Activated CD8-positive, alpha-beta memory T cell treated with anti-CD3 and anti-CD28 coated beads for 48 hours (primary cell): ENCODE measurements at places on chromosomes 12 and 14.
A peak's percentile ranks its signal among the peaks of the same experiment; 100 is the strongest.

DNA sequence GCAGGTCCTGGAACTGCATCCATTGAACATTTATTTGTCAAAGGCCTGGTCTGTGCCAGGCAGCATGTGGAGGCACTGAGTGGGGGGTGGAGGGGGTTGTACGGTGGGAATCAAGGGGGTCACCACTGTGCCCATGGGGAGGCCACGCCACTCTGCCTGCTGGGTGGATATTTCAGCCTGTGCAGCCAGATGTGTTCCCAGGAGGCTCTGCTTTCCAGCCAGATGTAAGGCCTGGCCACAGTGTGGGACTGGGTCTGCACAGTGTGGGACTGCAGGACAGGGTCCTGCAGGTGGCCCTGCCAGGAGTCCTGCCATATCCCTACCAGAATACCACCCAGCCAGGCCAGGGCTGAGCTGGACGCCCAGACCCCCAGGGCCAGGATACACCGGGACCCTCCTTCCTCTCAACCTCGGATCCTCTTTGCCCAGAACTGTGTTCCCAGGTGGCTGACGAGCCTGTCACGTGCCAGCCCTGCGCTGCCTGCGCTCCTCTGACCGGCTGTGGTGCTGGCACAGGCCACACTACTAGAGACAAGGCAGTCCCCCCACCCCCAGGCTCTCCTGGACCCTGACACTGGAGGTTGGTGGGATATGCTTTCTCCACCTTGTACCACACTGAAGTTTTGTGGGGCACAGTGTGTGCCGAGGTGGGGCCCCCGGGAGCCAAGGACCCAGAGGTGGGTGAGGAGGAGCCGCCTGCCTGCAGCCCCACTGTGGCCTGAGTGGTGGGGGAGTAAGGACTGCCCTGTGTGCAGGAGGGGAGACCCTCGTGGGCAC lies 17.5 kb downstream of the XRCC3 start:
- DNase-seq = no peak

DNA sequence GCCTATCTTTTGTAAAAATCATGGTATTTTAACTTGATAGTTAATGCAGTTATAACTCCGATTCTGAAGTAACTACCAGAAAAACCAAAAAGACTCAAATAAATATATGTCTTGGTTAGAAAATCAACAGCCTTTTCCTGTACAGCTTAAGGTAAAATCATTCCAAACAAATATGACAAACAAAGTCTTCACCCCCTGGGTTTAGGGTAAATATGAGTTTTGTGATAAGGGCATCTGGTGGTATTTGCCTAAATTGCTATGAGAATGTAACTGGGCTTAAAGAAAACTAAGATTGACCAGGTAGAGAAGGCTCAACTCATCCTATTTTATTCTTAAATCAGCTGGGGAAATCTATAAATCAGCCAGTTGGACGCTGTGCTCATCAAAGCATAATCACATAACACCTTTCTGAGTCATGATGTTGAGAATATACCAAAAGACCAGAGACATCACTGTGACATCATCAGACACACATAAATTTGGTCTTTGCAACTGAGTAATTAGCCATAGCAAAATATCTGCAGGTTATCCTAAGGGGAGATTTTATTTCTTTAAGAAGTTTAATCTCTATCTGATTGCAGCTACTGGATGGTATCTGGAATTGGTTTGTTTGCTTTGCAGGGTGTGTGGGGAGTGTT lies 133.9 kb downstream of the STXBP6 start:
- no peak for DNase-seq

DNA sequence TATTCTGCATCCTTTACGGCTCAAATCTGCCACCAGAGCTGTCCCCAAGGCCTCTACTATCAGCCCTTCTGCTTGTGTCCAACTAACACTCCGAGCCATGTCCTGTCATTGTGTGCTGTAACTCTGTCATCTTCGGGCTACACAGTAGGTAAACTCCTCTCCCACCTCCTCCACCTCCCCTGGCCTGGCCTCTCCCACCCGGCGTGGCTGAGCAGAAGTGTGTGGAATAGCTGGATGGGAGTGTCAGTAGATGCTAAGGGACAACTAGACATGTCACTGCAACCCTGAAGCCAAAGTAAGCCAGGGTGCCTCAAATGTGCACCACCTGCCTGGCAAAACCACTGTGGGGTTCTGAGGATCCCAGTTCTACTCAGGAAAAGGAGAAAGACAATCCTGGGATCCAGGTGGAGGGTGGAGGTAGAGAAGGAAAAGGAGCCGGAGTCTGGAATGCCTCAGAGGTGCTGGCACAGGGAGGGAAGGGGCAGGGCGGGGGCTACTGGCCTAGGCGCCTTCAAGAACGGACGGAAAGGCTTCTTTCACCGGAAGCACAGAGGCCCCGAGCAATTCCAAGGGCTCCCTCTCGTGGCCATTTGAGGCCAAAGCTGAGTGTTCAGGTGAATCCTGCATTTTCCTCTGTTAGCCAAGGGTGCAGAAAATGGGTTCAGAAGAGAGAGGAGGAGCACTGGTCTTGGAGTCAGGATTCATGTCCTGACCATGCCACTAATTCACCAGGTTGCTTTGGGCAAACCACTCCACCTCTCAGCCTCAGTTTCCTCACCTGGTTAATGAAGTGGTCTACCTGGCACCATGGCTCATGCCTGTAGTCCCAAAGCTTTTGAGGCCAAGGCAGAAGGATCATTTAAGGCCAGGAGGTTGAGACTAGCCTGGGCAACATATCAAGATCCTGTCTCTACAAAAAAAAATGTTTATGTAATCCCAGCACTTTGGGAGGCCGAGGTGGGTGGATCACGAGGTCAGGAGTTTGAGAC lies 20.5 kb upstream of the FAM181A start:
- peak; percentile 34 for DNase-seq

GRCh38 chr12:110578694-110579534 lies 4.2 kb downstream of the PPTC7 start:
- DNase-seq = no peak

- DNase-seq = peak; percentile 24
These were observed at the start of gene NID2 for GRCh38 chr14:52068615-52069306. Gene NID2 (minus strand): TSS chr14:52069059. CDS start chr14:52068994, 65 bp downstream.

GRCh38 chr14:100557658-100558057 lies 29.6 kb downstream of the BEGAIN start:
- no peak for DNase-seq

- DNase-seq = no peak
These were observed 91.3 kb upstream of the PLEKHA5 start for GRCh38 chr12:19038209-19038608.

DNA sequence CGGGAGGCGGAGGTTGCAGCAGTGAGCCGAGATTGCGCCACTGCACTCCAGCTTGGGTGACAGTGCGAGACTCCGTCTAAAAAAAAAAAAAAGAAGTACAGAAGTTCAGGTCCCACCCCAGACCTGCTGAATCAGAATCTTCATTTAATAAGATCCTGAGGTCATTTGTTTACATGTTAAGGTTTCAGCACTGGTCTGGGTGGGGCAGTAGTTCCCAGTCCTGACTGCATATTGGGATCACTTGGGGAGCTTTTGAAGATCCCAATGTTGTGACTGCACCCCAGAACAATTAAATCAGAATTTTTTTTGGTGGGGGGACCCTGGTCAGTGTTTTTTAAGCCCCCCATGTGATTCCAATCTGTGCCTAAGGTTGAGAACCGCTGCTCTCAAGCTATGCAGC lies 11.7 kb upstream of the COL2A1 start:
- DNase-seq = no peak

DNA sequence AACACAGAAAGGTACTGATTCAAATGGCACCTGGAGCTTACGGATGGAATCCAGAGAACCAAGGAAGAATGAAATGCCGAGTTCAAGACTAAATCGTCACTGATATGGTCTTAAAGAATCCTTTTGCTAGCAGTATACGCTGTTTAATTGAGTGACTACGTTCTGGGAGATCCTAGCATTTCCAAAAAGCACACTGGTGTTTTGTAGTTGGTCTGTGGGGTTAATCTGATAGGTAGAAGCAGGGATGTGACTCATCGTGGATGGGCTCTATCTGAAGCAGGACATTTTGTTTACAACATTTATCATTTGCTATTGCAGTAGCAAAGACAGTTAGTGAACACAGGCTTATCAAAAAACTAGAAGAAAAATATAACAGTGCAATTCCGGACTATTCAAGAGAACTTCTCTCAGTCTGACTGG lies 169.2 kb upstream of the HMGA2 start:
- DNase-seq = no peak

- no peak for DNase-seq
These were observed 71.3 kb downstream of the PRIMA1 start for GRCh38 chr14:93716746-93717667.

- DNase-seq = no peak
These were observed 980.5 kb downstream of the FLRT2 start for GRCh38 chr14:86510491-86510890.

- DNase-seq = peak; percentile 14
These were observed 26.5 kb downstream of the ZBTB42 start for GRCh38 chr14:104827177-104828055.

DNA sequence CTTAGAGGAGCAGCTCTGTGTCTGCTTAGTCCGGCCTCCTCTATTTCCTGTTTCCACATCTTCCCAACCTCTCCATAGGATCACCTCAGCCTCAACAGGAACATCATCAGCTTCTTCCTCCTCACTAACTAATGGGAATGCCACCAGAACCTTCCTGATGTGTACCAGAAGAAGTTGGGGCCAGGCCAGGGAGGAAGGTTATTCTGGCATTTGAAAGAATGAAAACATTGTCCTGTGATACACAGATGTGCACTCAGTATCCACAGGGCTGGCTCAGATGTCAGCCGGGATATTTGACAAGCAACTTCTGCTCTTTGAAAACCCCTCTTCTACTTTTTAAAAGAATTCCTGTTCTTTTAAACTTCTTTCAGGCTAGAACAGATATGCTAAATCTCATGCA lies 63.6 kb downstream of the TMEM30B start:
- no peak for DNase-seq

DNA sequence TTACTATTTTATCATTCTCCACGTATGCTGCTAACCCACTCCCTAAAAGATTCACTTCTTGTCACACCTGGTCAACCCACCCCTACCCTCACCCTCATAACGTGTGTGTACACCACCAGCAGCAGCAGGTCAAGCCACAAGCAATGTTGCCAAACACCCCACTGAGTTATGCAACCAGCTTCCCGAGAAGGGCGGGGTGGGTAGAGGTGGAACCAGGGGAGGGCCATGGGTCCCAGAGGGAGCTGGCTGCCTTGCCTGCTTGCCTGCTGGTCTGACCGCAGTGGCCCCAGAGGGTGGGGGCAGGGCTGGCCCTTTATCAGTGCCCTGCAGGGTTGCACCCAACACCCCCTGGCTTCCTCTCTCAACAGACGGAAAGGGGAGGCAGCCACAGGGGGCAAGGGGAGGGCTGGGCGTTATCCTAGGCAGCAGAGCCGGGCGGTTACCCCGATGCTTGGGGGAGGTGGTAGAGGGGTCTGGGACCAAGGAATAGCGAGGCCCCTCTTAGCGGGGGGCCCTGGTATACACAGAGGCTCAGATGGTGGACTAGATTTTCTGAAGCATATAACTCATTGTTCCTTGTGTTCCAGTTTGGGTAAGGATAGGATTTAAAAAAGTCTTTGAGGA lies 3.5 kb upstream of the NFE2 start:
- DNase-seq = no peak

DNA sequence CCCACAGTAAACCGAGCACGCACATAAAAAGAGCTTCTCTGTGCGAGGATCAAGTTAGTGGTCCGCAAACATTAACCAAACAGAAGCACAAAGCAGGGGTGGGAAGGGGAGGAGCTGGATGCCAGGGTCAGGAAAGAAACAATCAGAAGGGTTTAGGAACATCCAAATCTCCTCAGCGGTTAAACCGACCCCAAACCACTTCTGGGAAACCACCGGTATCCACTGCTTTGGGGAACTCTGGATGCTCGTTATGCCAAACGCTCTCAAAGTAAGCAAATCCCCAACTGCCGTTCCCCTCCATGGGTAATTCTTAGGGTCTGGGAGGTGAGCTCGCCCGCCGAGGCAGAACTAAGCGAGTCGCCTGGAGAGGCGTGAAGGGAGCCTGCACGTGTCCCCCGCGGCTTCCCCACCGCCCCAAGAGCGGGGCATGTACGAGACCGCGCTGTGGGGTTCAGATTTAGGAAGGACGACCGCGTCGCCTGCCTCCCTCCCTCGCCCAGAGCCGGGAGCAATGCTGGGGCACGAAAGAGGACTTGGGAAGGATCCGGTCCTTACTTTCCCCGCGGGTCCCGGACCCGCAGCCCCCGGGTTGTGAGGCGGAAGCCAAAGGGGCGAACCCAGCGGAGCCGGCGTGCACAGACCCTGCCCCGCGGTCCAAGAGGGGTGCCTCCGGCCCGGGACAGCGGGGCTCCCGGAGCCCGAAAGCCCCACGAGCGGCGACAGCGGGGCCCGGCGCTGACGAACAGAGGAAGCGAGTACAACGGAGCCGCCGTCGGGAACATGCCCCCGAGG lies 711 bp downstream of the SBNO1 start:
- no peak for DNase-seq

DNA sequence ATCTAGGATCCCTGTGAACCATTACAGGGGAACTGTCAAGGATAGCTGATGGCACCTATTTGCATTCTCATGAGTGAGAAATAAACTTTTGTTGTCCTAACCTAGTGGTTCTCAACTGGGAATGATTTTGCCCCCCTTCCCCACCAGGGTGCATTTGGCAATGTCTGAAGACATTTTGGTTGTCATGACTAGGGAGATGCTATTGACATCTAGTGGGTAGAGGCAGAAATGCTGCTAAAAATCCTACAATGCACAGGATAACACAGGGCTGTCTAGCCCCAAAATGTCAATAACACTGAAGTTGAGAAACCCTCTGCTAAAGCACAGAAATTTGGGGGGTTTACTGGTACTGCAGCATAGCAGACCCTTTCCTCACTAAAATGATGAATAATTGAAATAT lies 140.9 kb upstream of the SRRM4 start:
- no peak for DNase-seq

DNA sequence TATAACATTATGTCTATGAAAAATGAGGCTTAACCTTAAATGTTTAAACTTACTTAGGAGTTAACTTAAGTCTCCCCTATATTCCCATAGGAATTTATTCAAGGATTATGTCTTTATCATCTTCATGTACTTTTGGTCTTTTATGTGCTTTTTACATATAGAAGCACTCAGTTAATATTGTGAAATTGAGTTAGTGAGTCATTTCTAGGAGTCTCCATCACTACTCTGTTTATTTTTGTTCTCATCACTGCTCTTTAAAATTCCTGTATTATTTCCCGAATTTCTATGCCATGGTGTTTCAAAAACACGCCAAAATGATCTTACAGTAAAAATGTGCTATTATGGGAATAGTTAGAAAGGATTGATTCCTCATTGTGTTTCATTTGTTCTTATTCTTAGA lies 31.6 kb downstream of the TBC1D15 start:
- no peak for DNase-seq

DNA sequence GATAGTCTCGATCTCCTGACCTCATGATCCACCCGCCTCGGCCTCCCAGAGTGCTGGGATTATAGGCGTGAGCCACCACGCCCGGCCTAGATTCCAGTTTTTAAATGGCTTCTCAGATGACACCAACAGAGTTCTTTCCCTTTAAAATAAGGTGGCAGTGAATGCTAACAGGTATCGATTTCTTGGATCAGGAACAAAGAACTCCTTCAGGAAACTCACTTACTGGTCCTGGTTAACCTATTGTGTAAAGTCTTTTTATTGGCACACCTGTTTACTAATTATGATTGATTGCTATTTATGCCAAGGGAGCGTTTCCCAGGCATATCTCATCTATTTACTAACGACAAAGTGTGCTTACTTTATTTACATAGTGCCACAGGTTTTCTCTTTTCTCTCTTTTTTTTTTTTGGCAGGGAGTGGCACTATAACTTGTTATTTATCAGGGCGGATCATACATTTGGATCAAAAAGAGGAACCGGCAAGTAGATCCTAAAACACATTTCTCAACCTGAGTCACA lies 89.7 kb downstream of the GLT1D1 start:
- no peak for DNase-seq

- no peak for DNase-seq
These were observed 1.3 kb downstream of the NINJ2 start for GRCh38 chr12:661720-662486.

GRCh38 chr12:54159589-54159988 lies 29.2 kb downstream of the SMUG1 start:
- DNase-seq = no peak
